Stimulated activated CD4-positive, alpha-beta T cell treated with anti-CD3 and anti-CD28 coated beads, Interleukin-1b, Interleukin-23, amount 100 ng/mL, for 24 hours (primary cell): ENCODE measurements at places on chromosomes 1 and 21.

GRCh38 chr1:67768480-67768879, 64.8 kb downstream of the GNG12 start:
- no peak for DNase-seq

- no peak for DNase-seq
Observed at GRCh38 chr21:42581336-42581992, 67.8 kb downstream of the SLC37A1 start.

DNA sequence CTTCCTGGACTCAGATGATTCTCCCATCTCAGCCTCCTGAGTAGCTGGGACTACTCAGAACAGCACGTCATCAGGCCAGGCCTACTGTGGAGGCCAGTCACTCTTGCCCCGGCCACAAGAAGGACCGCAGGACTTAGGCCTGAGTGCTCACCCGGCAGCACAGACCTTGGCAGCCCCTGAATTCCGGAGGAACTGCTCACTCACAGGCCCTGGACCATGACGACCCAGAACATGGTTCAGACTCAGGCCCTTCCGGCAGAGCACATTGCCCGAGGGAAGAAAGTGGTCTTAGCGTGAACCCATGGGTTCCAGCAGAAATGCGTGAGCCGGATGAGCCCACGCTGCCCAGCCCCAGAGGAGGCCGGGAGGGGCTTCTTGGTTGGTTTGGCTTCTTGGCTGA, 177.3 kb upstream of the TMEM51 start:
- DNase-seq: no peak

DNA sequence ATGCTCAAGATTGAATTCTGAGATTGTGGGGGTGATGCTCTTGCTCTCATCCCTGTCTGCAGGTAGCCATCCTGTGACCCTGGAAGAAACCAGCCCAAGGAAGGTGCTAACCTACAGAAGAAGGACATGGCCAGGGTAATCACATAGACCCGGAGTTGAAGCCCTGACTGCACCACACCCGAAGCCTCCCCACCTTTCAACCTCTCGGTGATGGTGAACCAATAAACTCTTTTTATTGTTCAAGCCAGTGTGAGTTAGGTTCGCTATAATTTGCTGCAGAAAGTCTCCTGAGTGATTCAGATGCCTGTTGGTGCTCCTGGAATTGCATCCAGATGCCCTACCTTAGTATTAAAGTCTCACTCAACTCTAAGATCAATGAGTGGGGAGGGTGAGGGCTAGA, 163.6 kb downstream of the PLPP3 start:
- no peak for DNase-seq

DNA sequence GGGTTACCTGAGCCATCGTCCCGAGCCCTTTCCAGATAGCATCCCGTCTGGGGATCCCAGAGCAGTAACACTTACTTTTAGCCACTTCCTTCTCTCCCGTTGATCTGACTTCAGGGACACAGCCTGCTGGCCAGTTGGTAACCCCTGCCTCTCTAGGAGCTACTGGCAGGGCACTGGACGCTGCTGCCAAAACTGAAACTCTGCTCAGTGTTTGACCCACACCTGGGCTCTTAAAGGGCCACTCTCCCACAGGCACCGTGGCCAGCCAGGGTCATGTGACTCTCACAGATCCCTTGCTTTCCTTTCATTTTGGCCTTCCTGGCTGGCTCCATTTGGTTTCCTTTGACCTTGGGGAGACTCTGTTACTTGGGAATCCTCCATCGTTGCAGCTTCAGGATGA, at the start of gene PIGR:
PIGR (minus strand) TSS at position 206 of the 400 bp plus-strand sequence. CDS start 5,935 bp downstream, outside the sequence.
- no peak for DNase-seq

- no peak for DNase-seq
Observed at GRCh38 chr1:221457685-221458446, 284.0 kb downstream of the DUSP10 start.

- no peak for DNase-seq
Observed at GRCh38 chr1:1539310-1540089, 924 bp downstream of the TMEM240 start.

GRCh38 chr1:32068957-32069588, 3.7 kb upstream of the TMEM39B start:
- DNase-seq: no peak

DNA sequence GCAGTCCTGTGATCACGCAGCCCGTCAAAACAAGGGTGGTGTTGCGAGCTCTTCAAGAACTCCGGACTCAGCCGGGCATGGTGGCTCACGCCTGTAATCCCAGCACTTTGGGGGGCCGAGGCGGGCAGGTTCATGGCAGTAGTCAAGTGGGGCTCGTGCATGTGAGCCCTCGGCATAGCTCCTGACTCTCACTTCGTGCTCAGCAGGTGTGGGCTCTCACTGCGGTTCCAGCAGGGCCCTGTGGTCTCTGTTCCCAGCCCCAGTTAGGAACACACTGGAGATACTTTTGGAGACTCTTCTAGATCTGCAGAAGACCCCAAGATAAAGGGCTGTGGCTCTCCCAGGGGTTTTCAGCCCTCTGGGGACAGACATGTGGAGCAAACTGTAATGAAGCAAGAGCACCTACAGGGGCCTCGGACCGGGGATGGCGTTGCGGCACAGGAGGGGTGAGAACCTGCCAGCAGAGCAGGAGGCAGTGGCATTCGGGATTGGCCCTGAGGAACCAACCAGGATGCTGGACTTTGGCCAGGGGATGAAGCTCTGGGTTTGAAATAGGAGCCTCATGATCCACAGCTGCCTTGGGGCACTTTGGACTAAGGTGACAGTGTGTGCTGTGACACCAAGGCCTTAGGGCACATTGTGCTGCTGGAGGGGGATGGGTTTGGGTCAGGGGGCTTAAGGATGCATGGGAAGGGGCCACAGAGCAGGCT, 443.2 kb downstream of the CAMTA1 start:
- no peak for DNase-seq

DNA sequence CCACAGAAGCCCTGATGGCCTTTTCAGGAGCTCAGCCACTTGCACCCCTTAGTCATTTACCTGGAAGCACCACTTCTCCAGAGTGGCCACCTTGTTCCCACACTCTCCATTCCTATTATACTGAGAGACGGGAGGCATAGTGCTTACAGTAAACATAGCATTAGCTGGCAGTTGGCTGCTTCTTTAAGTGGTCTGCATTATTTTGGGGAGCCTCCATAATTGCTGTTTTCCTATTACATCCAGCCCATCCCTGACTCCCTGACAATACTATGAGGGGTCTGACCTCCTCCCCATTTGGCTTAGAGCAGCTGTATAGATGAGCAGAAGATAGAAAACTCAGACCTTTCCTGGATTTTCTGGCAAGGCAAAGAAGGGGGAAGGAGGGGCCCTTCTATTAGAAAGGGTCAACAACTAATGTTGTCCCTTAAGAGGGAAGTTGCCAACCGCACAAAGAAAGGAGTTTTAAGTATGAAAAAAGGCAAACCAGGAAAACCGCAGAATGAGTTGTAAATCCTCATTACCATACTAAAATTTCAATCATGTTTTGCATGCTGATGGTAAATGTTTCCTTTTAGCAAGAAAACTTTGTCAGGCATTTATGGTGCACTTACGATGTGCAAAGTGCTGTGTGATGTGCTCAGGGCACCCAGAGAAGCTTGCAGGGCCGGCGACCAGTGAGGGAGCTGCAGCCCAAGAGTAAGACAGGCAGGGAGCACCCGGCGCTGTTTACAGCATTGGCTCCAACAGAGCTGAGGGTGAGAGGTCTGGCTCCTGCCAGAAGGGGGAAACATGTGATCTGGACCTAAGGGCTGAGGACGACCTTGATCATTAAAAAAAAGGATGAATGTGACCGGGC, 167.3 kb downstream of the ZZZ3 start:
- DNase-seq: no peak

DNA sequence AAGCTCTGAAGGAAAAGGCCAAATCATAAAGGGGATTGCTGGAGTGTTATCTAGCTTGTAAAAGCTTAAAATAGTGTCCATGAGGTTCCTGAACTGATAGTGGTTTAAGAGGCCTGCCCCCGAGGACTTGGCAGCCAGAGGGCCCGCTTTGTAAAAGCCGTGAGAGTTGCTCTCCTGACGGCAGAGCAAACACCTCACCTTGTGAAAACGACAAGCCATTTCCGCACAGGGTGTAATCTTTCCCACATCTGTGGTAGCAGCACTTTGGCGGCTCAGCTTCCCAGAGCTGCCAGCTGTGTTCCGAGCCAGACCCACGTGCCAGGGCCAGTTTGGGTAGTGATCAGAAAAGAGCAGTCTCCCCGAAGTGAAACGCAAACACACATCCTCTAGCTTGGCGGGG, 37.0 kb downstream of the SERBP1 start:
- no peak for DNase-seq

DNA sequence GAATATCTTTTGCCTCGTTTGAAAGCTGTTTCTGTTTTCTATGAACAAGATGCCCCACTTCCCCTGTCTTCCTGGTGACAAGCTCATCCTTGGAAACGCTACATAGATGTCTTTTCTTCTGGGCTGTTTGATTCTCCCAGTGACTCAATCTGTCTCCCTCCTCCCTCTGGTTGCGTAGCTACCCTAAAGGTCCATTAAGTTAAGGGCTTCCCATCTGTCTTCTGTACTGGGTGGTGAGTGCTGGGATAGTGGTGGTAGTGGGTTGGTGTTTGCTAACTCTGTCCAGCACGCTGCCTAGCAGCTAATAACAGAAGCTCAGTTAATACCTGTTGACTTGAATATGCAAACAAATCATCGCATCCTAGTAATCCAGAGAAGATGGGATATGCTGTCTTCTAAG, 50.2 kb upstream of the GCLM start:
- DNase-seq: no peak
